ENCODE measurements at places on chromosomes 4 and X. TPM values are rescaled to one million over a fixed set of nuclear protein-coding genes. Genes with fewer than 3 reads are reported as not detected.

GRCh38 chr4:11730545-11730944, 301.9 kb upstream of the HS3ST1 start:
- H3K27me3 ChIP-seq: no peaks in the 10 kb centered on the region
- H3K36me3 ChIP-seq: no peaks in the 10 kb centered on the region
- no peak for DNase-seq

- no peaks in the 10 kb centered on the region for H3K27me3 ChIP-seq
- H3K36me3 ChIP-seq: no peaks in the 10 kb centered on the region
- H3K4me1 ChIP-seq: no peaks in the 10 kb centered on the region
- H3K27ac ChIP-seq: no peak within 1 kb of the TSS
Observed at GRCh38 chrX:70176938-70177533, at the start of gene DGAT2L6. DGAT2L6 (plus strand) TSS chrX:70177483; CDS start chrX:70177583, 100 bp downstream.

UGT8 gene
- not detected for total RNA-seq

MAP7D2 gene
- under 0.01 TPM for total RNA-seq

DNA sequence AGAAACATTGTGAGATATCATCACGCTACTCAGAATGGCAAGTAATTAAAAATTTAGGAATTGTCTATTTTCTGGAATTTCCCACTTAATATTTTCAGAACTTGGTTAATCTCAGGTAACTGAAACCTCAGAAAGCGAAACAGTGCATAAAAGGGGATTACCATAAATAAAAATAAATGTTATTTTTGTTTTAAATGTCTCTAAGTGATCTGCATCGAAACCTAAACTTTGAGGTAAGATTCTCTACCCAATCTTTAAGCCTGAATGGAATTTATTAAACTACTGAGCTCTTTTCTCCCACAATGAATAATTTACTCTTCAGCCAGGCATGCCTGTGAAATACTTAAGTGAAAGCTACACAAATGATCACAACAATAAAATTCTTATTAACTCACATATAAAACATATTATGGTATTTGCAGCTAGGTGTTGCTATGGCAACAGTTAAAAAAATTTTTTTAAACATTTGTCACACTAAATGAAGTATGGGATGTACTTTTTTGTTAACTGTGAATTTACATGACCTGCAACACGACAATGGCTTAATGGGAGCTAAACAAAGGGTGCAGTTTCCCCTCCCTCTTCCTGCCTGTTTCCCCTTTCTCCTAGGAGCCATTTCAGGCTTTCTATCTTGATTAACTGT, 220.2 kb upstream of the PRPS2 start:
- DNase-seq: no peak
- no peak overlapping the region for H3K27ac ChIP-seq
- H3K27me3 ChIP-seq: no peaks in the 10 kb centered on the region
- H3K4me3 ChIP-seq: no peak overlapping the region
- no peaks in the 10 kb centered on the region for H3K36me3 ChIP-seq

EFHC2 gene
- 0.77 TPM for total RNA-seq

- H3K36me3 ChIP-seq: no peaks in the 10 kb centered on the region
- no peaks in the 10 kb centered on the region for H3K27me3 ChIP-seq
- no peak overlapping the region for H3K4me3 ChIP-seq
- H3K27ac ChIP-seq: no peak overlapping the region
- no peaks in the 10 kb centered on the region for H3K4me1 ChIP-seq
- DNase-seq: no peak
Observed at GRCh38 chr4:140220058-140220457, 66.1 kb upstream of the MAML3 start.

GRCh38 chrX:19017271-19017670, 33.4 kb upstream of the PHKA2 start:
- DNase-seq: peak; percentile 7
- no peaks in the 10 kb centered on the region for H3K4me1 ChIP-seq
- no peaks in the 10 kb centered on the region for H3K27me3 ChIP-seq
- H3K4me3 ChIP-seq: no peak overlapping the region
- no peaks in the 10 kb centered on the region for H3K36me3 ChIP-seq

DNA sequence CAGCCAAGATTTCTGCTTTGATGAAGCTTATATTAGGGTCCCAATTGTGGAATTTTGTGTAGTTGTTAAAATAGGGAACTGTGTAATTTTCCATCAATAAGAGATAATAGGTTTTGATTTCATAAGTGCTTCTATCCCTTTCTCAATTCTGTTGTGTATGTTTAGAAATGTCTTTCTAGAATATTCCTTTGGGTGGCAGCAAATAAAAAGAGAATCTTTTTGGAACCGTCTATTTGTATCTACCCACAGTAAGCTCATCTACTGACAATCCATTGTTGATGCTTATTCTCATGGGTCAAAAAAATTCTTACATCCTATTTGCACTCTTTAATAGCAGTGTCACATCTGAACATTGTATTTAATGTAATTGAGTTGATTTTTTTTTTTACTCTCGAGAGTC, 61.7 kb downstream of the TMA16 start:
- H3K36me3 ChIP-seq: no peaks in the 10 kb centered on the region
- no peaks in the 10 kb centered on the region for H3K27me3 ChIP-seq
- H3K4me3 ChIP-seq: no peak overlapping the region
- no peak overlapping the region for H3K27ac ChIP-seq

Data from fibroblast of lung (primary cell).